ENCODE measurements at places on chromosomes 2 and 18. TPM values are rescaled to one million over a fixed set of nuclear protein-coding genes. Genes with fewer than 3 reads are reported as not detected.
A peak's percentile ranks its signal among the peaks of the same experiment; 100 is the strongest.

DNA sequence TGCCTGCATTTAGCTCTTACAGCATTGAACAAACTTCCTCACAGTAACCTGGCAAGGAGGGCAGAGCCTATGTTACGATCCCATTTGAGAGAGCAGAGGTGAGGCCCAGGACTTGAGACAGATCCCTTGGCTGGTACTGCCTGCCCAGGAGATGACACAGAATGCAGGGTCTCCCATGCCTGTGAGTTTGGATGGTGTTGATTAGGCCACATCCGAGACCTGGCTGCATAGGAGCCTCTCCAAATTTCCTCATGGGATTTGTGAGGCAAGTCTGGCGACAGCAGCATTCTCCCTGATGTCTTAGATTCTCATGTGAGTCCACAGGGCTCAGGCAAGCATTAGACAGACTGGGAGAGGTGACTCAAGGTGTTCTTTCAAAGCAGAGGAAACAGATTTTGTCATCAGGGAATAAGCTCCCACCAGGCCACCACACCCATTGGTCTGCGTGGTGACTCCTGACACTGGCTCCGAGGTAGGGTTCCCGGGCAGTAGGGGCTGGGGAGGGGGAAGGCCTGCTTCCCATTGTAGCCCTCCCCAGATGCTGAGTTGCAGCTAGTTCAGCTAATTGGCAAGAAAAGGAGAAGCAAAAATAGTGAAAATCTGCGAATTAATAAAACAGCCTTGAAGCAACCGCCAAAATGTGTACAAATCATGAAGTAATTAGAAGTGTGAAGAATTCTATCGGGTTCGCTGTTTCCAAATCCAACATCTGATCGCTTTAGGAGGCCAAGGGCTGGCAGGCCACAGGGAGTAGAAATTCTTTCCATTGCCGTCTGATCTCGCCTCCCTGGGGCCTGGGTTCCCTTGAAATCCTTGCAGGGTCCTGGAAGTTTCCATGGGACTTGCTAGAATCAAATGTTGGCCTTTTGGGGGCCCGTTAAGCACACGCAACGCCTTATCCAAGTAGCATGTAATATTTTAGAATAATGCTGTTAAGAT lies 68.0 kb downstream of the MAPK4 start:
- no peaks in the 10 kb centered on the region for H3K36me3 ChIP-seq
- H3K27me3 ChIP-seq, result no peaks in the 10 kb centered on the region
- H3K4me3 ChIP-seq, result no peak overlapping the region
- DNase-seq, result no peak
- H3K27ac ChIP-seq, result no peak overlapping the region

DNA sequence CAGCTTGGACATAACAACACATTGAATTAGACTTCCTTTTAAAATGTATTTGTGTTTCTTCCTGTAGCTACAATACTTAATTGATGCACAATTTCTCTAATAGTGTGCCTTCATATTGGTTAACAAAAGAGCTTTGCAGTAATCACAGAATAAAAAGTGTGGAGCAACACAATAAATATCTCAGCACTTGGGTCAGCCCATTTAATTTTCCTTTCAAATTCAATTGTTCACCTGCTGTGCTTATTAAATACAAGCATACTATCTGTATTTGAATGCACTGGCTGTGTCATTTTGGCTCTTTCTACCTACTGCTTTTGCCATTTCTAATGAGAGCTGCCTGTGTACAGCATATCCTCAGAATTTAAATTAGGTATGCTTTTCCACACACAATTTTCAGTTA lies 1641.3 kb upstream of the SLC39A10 start:
- H3K4me1 ChIP-seq, result no peaks in the 10 kb centered on the region
- no peak overlapping the region for H3K27ac ChIP-seq
- H3K4me3 ChIP-seq, result no peak overlapping the region
- no peaks in the 10 kb centered on the region for H3K36me3 ChIP-seq

Gene POTEI
- not detected for total RNA-seq

DNA sequence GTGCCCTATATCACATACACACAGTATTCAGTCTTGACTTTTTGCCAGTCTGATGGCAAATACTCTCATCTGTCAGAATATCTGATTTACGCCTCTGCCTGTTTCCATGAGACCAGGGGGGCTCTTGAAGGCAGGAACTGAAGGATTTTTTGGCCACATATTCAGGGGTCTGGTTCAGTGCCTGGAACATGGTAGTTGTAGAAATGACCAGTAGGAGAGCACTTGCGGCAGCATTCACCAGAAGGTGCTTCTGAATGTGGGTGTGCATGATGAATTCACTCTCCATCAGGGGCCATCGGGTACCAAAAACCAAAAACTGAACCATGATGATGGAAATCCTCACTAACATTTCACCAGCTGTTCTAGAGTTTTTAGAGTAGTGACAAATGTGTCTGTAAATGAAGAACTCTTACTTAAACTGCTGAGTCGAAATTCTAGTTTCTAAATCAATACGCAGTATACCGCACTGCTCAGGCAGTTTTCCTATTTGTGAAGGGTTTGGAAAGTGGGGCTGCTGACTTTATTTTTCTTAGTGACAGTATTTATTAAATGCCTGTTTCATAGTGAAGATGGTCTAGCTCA lies 54.6 kb downstream of the MERTK start:
- H3K4me3 ChIP-seq, result no peak overlapping the region
- peaks cover 32% of the 10 kb centered on the region for H3K4me1 ChIP-seq
- peak; percentile 16 for DNase-seq
- peaks cover 24% of the 10 kb centered on the region for H3K36me3 ChIP-seq
- no peaks in the 10 kb centered on the region for H3K27me3 ChIP-seq

GRCh38 chr2:191385416-191386160 lies 140.4 kb downstream of the MYO1B start:
- no peaks in the 10 kb centered on the region for H3K27me3 ChIP-seq
- DNase-seq, result no peak
- no peaks in the 10 kb centered on the region for H3K36me3 ChIP-seq
- no peak overlapping the region for H3K4me3 ChIP-seq
- H3K27ac ChIP-seq, result no peak overlapping the region

DNA sequence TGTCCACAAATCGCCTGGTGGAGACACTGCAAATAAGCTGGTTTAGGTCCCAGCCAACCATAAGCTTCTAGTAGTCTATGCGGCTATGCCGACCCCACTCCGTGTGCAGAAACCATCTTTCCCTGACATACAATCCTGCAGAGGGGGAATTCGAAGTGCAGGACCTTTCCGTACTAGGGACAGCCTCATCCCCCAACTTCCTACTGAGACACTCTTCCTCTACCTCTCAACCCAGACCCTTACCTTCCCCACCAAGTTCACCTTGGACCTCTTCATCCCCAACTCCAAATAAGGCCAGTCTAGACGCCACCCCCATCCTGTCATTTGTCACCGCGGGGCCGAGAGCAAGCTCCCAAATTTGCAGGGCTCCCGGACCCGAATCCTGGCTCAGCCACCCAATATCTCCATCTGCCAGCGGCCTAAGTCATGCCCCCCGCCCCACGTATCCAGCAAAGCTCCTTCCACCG lies 496 bp downstream of the SUCLG1 start:
- peak overlapping the region; percentile 94 for H3K4me3 ChIP-seq
- H3K4me1 ChIP-seq, result peaks cover 35% of the 10 kb centered on the region
- no peaks in the 10 kb centered on the region for H3K36me3 ChIP-seq

Gene PSMA8
- 0.36 TPM for total RNA-seq

- no peaks in the 10 kb centered on the region for H3K36me3 ChIP-seq
- no peak for DNase-seq
- peak within 1 kb of the TSS; percentile 79 for H3K4me3 ChIP-seq
These were observed at the start of gene MBP for GRCh38 chr18:77132369-77133050. TSS of gene MBP (minus strand) at chr18:77132783. CDS start at chr18:77105261, 27,522 bp downstream.
